ENCODE measurements at places on chromosomes 13 and 19.

DNA sequence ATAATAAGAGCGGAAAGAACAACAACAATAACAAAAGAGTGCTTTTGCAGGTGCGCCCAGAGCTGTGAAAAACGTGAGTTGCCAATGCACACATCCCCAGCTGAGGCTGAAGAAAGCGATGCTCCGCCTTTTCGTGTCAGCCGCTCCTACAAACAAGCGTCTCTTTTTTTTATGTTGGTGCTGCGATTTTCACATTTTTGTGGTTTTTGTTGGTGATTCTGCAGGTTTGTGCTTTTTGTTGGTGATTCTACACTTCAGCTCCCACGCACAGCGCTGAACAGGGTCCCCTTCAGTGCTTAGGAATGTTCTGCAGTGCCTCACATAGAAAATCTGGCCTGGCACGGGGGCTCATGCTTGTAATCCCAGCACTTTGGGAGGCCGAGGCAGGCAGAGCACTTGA is 7.3 kb upstream of the SBK3 start:
- DNase-seq: no peak

- no peak for DNase-seq
Measured at GRCh38 chr19:23771316-23771715, 12.6 kb upstream of the ZNF681 start.

DNA sequence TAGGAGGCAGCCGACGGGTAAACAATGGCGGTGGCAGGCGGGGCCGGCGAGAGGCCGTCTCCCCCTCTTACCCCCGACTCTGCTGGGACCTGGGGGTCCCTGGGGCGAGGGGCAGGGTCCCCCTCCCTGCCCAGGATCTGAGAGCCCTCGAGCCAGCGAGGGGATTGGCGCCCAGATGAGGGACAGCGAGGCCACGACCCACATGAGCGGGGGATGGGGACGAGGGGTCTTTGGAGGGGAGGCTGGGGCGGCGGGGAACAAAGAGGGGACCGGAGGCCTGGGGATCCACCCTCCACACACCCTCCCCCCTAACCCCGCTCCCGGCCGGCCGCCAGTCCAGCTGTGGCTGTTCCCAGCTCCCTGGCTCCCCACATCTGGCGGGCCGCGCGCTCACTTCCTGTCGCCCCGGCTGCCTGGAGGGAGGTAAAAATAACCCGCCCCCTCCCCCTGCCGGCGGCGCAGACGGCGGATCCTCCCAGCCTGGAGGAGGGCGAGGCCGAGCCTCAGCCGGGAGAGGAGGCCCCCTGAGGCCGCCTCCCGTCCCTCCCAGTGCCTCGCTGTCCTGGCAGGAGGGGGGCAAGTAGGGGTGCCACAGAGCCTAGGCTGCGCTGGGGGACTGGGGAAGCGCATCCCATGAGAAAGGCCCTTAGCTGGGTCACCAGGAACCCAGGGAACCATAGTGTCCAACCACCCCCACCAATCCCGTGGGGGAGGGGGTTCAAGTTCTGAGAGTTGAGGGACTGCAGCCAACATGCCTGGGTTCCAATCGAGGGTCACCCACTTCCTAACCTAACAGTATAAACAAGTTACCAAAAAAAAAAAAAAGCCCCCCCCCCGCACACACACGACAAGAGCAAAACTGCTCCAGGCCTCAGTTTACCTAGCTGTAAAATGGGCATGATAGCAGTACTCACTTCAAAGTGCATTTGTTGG is 29.3 kb upstream of the NANOS3 start:
- DNase-seq: peak; percentile 85

DNA sequence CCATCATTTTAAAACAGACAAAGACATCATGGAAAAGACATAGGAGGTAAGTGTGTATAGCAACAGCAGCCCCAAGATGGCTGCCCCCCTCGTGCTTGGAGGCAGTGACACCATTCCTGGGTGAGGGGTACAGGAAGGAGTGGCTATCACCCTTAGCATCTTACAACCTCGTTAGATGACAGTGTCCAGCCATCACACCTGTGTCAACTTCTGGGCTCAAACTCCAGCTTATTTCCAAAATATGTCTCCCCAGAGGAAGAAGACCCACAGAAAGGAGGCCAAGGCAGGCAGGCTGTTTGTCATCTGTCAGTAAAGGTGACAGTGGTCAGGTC is 27.5 kb downstream of the EPS15L1 start:
- DNase-seq: no peak

- no peak for DNase-seq
Measured at GRCh38 chr13:43223216-43223615, 199.8 kb downstream of the DNAJC15 start.

- no peak for DNase-seq
Measured at GRCh38 chr13:25881971-25882451, 169.8 kb downstream of the SHISA2 start.

DNA sequence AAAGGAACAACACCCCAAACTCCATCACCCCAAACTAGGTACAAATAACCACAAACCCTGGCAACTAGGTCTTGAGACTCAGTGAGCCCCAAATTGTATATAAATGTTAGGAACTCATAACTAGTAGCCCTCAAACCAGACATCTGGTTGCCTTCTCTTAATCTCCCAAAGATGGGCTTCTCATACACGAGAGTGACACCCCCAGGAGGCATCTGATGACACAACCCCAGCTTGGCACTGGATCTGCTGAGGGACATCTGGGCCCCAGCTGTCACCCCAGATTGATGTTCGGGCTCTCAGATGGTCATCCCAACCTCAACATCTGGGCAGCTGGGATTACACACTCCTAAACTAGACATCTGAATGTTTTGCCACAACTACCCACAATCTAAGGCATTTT is 14.8 kb downstream of the RABAC1 start:
- peak; percentile 36 for DNase-seq

GRCh38 chr19:38685666-38686529 is 38.4 kb downstream of the ACTN4 start:
- no peak for DNase-seq

GRCh38 chr19:19788015-19788414 is 33.5 kb downstream of the ZNF506 start:
- no peak for DNase-seq

DNA sequence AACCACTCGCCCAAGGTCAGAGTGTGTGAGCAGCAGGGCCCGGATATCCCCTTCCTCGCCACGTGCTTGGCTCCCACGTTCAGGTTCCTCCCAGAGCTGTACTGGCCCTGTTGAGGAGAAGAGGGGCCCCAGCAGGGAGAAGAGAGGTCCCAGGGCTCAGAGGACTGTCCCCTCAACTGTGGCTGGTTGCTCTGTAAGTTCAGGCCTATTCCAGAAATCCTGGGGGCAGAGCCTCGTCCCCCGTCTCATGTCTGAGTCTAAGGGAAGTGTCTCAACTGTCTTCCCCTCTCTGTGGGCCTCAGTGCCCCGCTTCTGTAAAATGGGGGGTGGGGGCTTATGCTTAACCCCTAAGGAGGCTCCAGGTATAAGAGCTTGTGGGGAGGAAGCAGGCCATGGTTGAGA is 3.9 kb downstream of the PPP5C start:
- DNase-seq: peak; percentile 60

DNA sequence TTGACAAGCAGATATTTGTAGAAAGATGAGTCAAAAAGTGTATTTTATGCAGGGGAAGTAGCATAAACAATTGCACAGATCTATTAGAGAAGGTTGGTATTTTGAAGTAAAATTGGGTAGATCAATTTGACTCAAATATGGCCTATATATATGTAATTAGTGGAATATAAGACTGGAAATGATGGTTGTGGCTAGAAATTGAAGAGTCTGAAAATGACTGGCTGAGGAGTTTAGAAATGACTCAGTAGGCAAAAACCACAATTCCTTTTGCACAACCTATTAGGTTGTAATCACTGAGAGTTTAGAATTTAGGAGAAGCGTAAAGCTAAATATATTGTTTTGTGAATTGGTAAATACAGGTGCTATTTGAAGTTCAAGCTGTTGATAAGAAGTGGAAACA is 622.6 kb upstream of the PCDH20 start:
- DNase-seq: no peak

GRCh38 chr19:17606590-17607185 is 51.2 kb downstream of the COLGALT1 start:
- no peak for DNase-seq

GRCh38 chr13:108272333-108272732 is 2.8 kb downstream of the TNFSF13B start:
- DNase-seq: no peak
